ENCODE measurements at places on chromosomes 13 and 19.

DNA sequence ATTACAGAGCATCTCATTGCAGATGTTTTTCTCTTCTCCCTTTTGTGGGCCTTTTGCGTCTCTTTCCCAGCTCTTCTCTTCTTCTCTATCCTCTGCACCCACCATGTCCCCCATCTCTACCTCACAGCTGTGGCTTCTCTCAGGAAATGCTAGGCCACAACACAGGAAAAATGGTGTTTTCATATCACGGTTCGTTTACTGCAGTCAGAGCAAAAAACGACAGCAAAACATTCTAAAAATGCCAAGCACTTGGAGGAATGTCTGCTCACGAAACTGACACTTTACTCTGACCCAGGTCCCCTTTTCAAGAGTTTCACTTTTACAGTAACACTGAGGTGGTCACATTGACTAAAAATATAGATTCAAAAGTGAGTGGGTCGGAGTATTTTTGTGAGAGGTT lies 152.2 kb downstream of the DCT start:
- no peak for DNase-seq

GRCh38 chr19:5339198-5339949 lies 1.2 kb downstream of the PTPRS start:
- no peak for DNase-seq

- DNase-seq = no peak
Measured at GRCh38 chr13:50386541-50387050, 371.4 kb downstream of the KCNRG start.

DNA sequence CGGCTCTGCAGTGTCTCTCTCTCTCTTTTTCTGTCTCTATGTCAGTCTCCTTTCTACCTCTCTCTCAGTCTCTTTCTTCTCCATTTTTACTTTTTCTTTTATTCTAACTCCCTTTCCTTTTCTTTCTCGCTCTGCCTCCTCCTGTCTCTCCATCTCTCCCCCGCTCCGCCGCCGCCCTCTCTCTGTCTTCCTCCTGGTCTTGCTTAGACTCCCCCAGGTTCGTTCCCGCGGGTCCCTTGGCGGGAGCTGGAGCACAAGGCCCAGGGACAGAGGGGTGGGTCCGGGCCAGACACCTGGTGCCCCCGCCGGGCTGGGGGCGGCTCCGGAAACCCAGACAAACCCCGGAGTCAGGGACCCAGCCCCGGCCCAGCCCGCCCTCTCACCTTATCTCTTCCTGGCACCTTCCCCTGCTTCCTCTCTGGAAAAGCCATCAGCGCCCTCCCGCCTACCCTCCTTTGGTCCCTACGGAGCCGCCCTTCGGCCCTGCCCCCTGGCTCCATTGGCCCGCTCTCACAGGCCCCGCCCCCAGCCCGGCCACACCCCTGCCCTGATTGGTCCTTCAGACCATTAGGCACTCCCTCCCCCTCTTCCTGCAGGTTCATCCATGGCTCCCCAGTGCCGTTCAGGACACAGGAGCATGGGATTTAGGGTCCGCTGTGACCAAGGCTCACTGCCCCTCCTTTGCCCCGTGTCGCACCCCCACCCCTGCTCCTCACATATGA lies 15.4 kb upstream of the NOP53 start:
- no peak for DNase-seq

DNA sequence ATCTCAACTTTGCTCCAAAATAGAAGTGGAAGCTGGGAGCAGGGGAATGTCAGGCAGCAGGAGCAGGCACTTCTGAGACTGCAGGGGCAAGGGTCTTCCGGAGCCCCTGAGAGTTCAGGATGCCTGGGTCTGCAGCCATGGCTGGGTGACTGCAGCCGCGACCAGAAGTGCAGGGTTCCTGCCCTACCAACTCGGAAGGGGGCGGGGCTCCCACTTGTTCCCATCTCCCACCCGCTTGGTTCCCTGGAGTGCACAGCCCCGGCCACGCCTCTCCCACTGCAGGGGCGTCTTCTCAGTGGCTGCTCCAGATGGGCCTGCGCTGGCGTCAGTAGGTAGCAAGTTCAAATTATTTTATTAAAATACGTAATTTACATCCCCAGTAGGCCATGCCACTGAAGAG lies 1631.7 kb downstream of the OLFM4 start:
- DNase-seq = no peak

- DNase-seq = no peak
Measured at GRCh38 chr19:11425719-11426457, 6.8 kb upstream of the RGL3 start.

DNA sequence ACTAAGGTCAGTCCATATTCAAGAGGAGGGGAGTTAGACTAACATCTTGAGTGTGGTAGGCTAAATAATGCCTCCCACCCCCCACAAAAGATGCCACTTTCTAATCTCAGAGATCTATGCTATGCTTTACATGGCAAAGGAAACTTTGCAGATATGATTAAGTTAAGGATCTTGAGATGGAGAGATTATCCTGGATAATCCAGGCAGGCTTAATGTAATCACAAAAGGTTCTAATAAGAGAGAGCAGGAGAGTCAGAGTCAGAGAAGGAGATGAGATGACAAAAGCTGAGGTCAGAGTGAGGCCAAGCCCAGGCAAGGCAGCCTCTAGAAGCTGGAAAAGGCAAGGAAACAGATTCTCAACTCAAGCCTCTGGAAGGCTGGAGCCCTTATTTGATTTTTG lies 1011.6 kb downstream of the PCDH9 start:
- DNase-seq = no peak

DNA sequence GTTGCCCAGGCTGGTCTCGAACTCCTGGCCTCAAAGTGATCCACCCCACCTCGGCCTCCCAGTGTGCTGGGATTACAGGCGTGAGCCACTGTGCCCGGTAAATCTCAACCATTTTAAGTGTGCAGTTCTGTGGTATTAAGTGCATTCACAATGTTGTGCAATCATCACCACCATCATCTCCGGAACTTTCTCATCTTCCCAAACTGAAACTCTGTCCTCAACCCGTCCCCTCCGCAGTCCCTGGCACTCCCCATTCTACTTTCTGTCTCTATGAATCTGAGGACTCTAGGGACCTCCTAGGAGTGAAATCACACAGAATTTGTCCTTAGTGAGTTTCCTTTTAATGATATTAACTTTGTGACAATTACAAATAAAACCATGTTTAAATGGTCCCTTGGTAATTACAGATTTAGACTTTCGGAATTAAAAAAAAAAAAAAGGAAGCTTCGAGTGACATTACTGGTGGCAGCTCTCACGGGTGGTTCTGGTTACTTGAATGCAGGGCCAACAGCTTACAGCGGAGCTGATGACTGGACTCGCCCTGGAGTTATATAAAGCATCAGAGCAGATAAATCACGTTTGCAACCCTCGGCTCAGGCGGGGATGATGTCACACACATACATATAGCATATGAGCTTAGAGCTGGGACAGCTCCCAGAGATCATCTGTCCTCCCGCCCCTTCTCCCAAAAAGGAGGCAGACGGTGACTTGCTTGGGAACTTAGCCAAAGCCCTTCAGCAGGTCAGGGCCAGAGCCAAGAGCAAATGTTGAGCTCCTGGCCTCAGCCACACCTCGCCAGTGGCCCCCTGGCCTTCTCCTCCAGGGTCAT lies 89.8 kb downstream of the ZNF557 start:
- DNase-seq = no peak

DNA sequence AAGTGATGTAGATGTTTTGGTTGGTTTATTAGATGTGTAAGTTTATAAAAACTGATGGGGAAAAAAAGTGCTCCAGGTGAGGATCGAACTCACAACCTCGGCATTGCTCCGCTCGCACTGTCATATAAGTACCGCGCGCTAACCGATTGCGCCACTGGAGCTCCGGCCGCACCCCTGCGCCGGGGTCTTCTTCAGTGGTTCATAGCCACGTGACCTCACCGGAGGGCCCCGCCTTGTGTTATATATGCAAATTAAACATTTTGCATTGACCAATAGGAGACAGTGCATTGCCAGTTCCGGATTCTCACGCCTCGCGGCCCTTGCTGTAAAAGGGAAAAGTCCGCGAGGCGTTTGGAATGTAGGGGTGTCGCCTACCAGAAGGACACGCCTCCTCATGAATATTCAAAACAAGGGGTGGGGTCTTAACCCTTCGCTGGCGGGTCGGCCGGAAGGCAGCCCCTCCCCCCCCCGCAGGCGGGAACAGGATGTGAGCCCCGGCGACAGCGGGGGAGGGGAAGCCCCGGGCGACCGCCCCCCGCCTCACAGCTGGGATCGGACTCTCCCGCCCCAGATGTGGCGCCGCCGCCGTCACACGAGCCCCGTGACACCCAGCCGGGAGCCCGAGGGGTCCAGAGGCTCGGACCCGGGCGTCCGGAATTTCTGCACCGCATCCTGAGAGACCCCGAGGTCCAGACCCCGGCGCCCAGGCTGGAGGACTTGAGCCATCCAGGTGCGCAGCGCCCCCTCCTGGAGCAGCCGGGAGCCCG lies at the start of gene PLEKHG2:
PLEKHG2 (plus strand) TSS at position 570 of the 767 bp plus-strand sequence. CDS start 1,418 bp downstream, outside the sequence.
- DNase-seq = peak; percentile 95

- DNase-seq = no peak
Measured at GRCh38 chr13:40306817-40307216, 359.6 kb downstream of the FOXO1 start.

- DNase-seq = no peak
Measured at GRCh38 chr19:3112375-3113099, 18.4 kb downstream of the GNA11 start.

- DNase-seq = no peak
Measured at GRCh38 chr19:1206150-1206863, 729 bp downstream of the STK11 start.

DNA sequence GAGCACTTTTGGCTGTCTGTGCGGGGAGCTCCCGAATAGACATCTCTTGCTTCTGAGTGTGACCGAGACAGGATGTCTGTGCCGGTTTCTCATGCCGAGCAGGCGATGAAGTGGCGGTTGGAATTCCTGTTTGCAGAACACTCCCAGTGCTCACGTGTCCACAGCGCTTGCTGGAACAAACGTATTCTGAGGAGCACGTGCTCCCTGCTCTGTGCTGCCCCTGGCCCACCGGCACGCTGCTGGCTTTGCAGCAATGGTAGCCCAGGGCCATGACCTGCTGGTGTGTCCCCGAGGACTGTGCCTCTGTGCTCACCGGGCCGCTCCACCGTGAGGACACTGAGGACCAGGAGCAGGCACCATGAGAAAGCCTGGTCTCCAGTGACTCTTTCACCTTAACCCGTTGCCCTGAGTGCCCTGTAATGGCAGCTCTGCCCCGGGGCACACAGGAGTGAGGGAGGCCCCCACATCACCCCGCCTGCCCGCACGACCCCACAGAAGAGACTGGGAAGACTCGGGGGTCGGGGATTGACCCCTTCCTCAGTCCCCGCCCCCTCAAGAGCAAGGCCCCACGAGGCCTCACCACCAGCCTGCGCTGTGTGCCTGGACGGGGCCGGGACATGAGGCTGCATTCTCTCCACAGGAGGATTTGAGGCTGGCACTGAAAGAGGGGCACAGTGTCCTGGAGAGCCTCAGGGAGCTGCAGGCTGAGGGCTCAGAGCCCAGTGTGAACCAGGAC lies 40.0 kb upstream of the F7 start:
- DNase-seq = no peak

DNA sequence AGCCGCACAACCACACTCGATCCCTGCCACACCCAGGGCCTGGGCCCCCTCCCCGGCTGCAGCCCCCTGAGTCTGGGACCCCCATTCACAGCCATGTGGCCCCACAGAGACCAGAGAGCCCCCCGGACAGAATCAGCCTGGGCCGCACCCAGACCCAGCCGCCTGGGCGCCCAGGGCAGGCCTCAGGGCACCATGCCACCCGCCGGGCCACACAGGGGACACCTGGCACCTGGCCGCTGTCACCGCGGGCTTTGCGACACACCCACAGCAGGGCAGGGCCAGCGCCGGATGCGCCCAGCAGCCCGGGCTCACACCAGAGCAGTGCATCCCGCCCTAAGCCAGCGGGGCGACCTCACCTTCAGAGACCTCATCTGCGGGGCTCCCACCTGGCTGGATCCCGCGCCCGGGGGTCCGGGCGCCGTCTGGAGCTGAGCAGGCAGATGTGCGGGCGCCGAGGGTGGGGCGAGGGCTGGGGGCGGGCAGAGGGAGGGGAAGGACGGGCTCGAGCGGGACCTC lies 443 bp downstream of the TBXA2R start:
- DNase-seq = no peak

- DNase-seq = no peak
Measured at GRCh38 chr19:43809762-43810696, 7.8 kb upstream of the LYPD5 start.

DNA sequence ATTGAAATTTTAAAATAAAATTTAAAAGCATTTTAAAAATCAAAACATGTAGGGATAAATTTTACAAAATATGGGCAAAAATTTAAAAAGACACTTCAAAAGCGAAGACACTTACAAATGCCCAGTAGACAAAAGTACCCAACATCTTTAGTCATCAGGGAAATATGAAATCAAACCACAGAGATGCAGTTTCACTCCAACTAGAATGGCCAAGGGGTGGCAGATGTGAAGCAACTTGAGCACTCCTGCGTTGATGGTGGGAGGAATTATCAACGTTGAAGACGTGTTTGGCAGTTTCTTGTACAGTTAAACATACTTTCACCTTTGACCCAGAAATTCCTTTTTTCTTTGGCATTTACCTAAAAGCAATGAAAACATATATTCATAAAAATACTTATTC lies 518.0 kb upstream of the SGCG start:
- no peak for DNase-seq

DNA sequence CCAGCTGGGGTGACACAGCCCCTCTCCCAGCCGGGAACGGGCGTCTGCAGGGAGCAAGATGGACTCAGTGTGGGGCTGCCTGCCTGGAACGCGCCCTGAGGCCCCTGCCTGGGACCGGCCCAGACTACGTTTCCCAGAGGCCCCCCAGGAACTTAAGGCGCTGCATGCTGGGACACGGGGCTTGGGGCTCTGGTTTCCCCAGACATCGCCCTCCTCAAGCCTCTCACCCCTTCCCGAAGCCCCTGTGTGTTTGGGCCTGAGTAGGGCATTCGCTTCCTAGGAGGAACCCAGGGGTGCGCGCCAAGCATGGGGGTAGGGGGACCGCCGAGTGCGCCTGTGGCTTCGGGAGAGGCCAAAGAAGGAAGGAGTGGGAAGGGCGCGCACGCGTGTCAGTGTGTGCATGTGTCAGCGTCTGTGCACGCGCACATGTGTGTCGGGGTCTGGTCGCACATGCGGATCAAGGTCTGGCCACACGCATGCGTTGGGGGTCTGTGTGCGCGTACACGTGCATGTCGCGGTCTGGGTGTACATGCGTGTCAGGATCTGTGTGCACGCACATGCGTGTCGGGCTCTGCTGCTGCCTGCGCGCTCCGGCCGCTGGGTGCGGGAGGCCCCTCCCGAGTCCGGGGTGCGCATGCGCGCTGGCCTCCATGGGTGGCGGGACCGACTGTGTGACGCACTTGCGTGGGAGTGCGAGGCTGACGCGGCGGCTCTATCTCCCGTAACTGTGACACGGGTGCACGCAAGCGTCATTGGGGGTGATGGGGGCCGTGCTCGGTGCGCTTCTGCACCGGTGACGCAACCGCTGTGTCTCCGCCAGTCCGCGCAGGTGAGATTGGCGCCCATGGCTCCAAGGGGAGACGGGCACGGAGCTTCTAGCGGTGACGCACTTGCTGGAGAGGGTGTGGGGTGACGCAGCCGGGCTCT lies 16.2 kb downstream of the ZNF331 start:
- peak; percentile 48 for DNase-seq

GRCh38 chr13:100707818-100708740 lies 33.5 kb upstream of the TMTC4 start:
- DNase-seq = no peak

All from NCI-H1092 (cell line).